Tongue (tissue), 3 donors: ENCODE measurements at places on chromosomes 3 and 15. TPM values are rescaled to one million over a fixed set of nuclear protein-coding genes. Genes with fewer than 3 reads are reported as not detected.

Gene TNFAIP8L3
- 6.5 TPM for total RNA-seq

Gene TTLL13
- total RNA-seq = not detected

Gene CPEB1
- total RNA-seq = 1.1 TPM

Gene SKOR1
- 0.31 TPM for total RNA-seq

Gene GOLGA8J
- total RNA-seq = not detected
